ENCODE measurements at places on chromosomes 11 and 22. TPM values are rescaled to one million over a fixed set of nuclear protein-coding genes. Genes with fewer than 3 reads are reported as not detected.

The FOLR2 gene
- not detected for total RNA-seq

DNA sequence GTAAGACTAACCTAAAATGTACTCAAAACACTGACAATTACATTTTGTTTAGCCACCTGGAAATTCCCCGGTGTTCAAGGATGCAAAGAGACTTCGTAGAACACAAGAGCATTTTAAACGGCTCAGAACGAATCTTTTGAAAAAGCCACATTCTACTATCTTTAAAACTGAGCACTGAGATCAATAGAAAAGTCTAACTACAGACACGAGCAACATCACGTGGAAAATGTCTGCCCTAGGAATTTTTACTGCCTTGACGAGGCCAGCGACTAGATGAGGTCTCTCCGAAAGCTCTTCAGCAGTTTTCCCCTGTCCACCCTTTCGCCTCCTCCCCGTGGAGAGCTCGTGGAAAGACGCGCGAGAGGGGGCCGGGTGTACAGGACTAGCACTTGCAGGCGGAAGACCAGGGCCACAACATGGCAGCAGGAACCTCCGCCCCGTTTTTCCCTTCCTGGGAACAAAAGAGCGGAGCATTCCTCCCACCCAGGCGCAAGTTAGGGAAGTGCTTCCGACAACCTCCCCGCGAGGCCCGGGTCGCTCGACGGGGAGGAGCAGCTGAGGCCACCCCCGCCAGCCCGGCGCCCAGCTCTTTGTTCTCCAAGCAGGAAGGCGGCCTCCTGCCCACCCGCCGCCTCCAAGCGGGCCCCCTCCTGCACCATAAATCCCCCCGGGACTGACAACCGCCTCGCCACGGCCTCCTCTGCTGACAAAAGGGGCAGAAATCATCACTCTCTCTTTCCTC is 1.1 kb downstream of the EIF4G2 start:
- peak; percentile 52 for DNase-seq

The TLCD5 gene
- 9.8 TPM for total RNA-seq

DNA sequence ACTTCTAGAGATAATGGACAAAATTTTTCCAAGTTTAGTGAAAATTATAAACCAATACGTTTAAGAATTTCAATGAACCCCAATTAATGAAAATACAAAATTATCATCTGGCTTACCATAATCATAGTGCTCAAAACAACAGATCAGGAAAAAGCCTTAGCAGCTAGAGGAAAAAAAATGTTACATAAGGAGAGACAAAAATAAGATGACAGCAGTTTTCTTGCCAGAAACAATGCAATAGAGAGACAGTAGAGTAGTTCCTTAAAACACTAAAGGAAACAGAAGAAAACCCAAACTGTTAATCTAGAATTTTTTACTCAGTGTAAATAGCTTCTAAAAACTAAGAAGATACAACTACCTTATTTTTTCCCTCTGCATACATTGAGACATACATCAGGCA is 341.7 kb upstream of the CHORDC1 start:
- no peak for DNase-seq

The ADM2 gene
- 5.8 TPM for total RNA-seq

The VSTM5 gene
- 0.51 TPM for total RNA-seq

- DNase-seq: no peak
These were observed 41.0 kb downstream of the CD82 start for GRCh38 chr11:44606472-44606871.

GRCh38 chr22:49317369-49317768 is 510.3 kb downstream of the BRD1 start:
- no peak for DNase-seq

The SAA4 gene
- not detected for total RNA-seq

- DNase-seq: peak; percentile 83
These were observed 22.7 kb downstream of the CELSR1 start for GRCh38 chr22:46514592-46515207.

DNA sequence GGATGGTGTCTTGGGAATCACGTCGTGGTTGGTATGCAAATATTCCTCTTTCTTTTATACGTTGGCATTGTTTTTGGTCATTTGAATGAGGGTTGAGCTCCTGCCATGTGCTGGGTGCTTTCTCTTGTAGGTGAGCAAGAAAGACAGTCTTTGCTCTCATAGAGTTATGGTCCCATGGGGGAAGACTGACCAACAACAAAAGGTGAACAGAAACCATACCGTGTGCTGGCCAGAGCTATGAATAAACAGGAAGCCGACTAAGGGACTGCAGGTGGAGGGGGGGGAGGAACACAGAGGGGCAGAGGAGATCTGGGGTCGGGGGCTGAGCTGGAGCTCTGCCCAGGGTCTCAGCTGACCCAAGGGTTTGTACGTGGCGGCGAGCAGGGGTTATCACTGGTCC is 245.3 kb downstream of the CTTN start:
- DNase-seq: no peak

The IGF2 gene
- total RNA-seq: 0.17 TPM

- no peak for DNase-seq
These were observed 72.9 kb downstream of the DSCAML1 start for GRCh38 chr11:117724104-117724503.

- no peak for DNase-seq
These were observed 7.6 kb upstream of the SORL1 start for GRCh38 chr11:121444526-121444925.

GRCh38 chr11:21650961-21651360 is 541.9 kb upstream of the ANO5 start:
- DNase-seq: no peak
